Breast epithelium (tissue), 4 donors: ENCODE measurements at places on chromosomes 4 and X.

- peak; percentile 24 for DNase-seq
These were observed 16.0 kb downstream of the MEPE start for GRCh38 chr4:87848622-87849351.

- DNase-seq = no peak
These were observed 64.2 kb downstream of the DCUN1D4 start for GRCh38 chr4:51907006-51907669.

DNA sequence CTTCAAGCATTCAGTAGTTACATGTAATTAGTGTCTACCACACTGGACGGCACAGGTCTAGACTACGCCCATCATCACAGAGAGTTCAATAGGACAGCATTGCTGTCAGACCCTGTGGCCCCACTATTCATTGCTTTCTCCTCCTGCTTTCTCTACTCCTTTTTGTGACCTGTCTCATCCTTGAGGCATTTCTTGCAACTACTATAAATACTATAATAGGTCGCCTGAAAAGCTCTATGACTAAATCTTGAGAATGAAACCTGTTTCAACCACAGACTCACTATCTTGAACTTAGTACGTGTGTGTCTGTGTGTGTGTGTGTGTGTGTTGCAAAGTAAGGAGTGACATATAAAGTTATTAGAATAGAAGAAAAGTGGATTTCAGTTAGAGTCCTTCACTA lies 252.9 kb upstream of the KLF3 start:
- DNase-seq = no peak

DNA sequence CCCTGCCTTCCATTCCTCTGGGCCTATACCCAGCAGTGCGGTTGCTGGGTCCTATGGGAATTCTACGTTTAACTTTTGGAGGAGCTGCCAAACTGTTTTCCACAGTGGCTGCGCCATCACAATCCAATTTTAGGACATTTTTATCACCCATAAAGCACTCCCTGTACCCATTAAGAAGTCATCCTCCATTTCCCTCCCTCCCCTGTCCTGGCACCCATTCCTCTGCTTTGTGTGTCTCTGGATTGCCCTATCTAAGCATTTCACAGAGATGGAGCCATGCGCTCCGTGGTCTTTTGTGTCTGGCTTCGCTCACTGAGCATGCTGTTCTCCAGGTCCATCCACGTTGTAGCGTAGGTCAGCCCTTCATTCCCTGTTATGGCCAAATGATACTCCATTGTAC lies 1.7 kb upstream of the OPN1LW start:
- no peak for DNase-seq

GRCh38 chr4:168832763-168833575 lies 177.1 kb downstream of the CBR4 start:
- peak; percentile 55 for DNase-seq

- peak; percentile 33 for DNase-seq
These were observed 6.8 kb upstream of the ACSL4 start for GRCh38 chrX:109739625-109740432.

- no peak for DNase-seq
These were observed 583 bp downstream of the ABHD18 start for GRCh38 chr4:127965803-127966175.

DNA sequence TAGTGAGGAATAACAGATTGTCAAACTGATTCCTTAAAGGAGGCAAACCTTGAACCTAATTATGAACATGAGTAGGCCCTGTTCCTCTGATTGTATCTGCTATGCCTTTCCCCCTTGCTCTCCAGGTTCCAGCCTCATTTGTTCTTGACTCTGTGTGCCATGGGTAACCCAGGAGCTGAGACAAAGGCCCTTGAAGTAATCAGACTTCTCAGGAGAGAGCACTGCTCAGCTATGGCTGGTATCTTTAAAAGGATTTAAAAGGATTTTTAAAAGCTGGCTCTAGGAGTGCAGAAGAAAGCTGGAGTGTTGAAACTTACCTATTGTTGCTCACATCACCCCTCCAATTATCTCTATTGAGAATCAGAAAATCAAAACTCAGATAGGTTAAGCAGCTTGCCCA lies 1565.5 kb upstream of the AGA start:
- DNase-seq = no peak
